ENCODE measurements at places on chromosomes 2 and 18.

DNA sequence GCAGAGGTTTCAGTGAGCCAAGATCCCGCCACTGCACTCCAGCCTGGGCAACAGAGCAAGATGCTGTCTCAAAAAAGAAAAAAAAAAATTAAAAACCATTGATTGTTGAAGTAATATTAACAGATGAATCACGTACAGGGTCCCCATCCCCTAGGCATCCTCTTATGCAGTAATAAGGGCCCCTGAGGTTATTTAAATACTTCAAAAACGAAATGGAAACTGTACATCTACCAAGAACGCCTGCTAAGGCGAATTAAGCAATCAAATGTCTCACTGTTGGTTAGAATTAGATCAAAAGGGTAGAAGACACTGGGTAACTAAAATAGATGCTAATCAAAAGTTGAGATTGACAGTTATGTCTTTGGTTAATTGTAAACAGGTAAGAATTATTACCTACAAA, 7.5 kb downstream of the TRABD2A start:
- DNase-seq, result no peak

DNA sequence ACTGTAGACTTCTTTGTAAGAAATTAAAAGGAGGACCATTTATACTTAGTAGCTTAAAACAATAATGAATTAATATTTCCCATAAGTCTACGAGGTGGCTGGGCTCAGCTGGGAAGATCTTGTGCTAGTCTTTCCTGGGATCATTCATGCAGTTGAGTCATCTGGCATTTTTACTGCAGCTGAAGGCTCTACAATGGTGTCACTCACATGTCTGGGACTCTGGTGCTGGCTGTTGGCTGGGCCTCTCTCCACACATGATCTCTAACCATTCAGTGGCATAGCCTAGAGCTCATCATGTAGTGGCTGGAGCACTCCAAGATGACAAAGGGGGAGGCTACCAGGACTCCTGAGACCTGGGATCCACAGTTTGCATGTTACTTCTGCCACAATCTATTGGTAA, 35.5 kb downstream of the CLASP1 start:
- DNase-seq, result no peak

DNA sequence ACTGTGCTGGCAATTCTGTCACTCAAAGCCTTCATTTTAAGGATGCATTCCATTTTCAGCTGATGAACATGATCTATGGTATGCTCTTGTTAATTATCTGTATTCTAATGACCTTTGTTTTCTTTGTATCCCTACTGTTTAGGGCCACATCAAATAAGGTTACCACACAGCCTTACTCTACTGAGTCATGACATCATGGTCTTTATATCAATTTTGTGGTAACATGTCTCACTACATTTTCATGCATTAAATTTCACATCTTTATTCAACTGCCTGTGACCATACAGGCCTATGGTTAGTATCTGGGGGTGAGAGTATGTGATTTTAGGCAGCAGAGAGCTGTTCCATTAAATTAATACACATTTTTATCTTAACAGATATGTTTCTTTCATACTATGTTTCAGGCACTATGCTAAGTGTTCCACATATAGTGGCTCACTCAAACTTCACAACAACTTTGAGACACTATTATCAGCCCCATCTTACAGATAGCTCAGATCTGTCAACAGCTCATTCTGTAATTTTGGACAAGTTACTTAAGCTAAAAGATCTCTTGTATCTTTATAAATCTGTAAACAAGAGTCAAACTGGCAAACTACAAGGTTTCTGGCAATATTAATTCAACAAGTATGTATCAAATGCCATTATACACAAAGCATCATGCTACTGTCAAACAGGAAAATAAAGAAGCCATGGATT, 18.0 kb downstream of the LRPPRC start:
- no peak for DNase-seq

DNA sequence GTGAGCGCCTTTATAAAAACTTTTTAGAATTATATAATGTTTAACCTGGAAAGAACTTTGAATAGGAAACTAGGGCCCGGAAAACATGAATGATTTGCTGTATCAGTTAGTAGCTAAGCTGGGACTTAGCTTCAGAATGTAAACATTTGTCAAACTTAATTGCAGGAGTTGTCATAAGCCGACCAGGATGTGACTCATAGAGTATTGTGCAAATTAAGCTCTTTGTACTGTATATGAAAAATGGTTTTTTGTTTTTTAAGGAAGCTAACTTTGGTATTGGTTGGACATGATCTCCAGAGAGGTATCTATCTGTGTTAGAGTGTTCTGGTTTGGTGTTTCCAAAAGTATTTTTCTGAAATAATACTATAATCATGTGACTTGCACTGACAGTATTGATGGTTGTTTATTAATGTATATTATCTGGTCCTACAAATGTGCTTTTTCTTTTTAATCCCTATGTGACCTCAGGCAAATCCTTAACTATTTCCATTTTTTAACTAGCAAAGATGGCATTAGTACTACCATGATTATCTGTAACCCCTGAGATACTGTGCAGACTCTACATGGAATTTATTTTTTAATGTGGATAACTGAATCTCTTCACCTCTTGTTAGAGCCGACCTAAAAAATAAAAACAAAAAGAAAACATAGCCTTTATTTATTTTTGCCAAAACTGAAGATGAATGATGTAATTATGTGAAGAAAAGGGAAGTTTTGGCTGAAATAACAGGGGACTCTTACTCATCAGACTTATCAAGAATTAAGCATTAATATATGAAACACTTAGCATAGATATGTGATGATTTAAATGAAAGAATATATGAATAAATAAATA, 11.7 kb downstream of the YIPF4 start:
- no peak for DNase-seq

- DNase-seq, result no peak
These were observed 1896.8 kb upstream of the CELF4 start for GRCh38 chr18:39462436-39462835.

DNA sequence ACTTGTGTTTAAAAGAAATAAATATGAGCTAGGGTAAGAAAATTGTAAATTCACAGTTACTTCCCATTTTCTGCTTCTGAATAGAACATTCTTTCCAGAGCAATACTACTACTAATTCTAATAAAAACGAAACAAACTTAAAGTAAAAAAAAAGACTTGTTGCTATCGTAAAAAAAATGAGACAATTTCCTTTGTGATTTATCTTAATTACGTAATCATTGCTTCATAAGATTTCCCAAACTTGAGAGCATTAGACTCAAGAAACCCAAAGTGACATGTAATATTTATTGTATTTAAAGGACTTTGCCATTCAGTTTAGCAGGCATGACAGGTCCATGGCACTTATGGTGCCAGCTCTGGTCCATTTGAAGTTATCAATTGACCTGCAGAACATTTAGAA, 153.8 kb downstream of the AQP4 start:
- DNase-seq, result no peak

GRCh38 chr2:163637871-163638270, 97.9 kb downstream of the FIGN start:
- DNase-seq, result no peak

DNA sequence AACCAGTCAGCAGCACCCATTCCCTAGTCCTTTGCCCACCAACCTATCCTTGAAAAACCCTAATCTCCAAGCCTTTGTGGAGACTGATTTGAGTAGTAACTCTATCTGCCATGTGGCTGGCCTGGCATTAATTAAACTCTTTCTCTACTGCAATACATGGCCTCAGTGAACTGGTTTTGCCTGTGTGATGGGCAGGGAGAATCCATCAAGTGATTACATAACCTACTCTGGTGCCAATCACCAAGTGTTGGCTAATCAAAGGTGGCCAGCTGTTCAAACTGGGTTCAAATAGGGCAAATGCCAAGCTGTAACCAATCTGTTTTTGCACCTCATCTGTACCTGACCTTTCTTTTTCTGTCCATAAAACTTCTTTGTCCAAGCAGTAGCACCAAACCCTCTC, 139.8 kb upstream of the XPO1 start:
- no peak for DNase-seq

- no peak for DNase-seq
These were observed 523.4 kb upstream of the FANCL start for GRCh38 chr2:58764338-58765104.

GRCh38 chr2:72911256-72911655, 6.1 kb upstream of the EMX1 start:
- no peak for DNase-seq

GRCh38 chr2:184402381-184402780, 195.9 kb upstream of the ZNF804A start:
- DNase-seq, result no peak

All from endothelial cell (in vitro differentiated cells).